ENCODE measurements at places on chromosomes 13 and 19.
A peak's percentile ranks its signal among the peaks of the same experiment; 100 is the strongest.

DNA sequence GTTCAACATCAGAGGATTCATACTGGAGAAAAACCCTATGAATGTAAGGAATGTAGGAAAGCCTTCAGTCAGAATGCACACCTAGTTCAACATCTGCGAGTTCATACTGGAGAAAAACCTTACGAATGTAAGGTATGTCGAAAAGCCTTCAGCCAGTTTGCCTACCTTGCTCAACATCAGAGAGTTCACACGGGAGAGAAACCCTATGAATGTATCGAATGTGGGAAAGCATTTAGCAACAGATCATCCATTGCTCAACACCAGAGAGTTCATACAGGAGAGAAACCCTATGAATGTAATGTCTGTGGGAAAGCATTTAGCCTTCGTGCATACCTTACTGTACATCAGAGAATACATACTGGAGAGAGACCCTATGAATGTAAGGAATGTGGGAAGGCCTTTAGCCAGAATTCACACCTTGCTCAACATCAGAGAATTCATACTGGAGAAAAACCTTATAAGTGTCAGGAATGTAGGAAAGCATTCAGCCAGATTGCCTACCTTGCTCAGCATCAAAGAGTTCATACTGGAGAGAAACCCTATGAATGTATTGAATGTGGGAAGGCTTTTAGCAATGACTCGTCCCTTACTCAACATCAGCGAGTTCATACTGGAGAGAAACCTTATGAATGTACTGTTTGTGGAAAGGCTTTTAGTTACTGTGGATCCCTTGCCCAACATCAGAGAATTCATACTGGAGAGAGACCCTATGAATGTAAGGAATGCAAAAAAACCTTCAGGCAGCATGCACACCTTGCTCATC is 15.4 kb downstream of the ZNF570 start:
- no peak for DNase-seq

- DNase-seq, result no peak
Observed at GRCh38 chr19:4327877-4328242, 10.8 kb downstream of the STAP2 start.

GRCh38 chr19:53621885-53622740 is 9.7 kb upstream of the DPRX start:
- no peak for DNase-seq

DNA sequence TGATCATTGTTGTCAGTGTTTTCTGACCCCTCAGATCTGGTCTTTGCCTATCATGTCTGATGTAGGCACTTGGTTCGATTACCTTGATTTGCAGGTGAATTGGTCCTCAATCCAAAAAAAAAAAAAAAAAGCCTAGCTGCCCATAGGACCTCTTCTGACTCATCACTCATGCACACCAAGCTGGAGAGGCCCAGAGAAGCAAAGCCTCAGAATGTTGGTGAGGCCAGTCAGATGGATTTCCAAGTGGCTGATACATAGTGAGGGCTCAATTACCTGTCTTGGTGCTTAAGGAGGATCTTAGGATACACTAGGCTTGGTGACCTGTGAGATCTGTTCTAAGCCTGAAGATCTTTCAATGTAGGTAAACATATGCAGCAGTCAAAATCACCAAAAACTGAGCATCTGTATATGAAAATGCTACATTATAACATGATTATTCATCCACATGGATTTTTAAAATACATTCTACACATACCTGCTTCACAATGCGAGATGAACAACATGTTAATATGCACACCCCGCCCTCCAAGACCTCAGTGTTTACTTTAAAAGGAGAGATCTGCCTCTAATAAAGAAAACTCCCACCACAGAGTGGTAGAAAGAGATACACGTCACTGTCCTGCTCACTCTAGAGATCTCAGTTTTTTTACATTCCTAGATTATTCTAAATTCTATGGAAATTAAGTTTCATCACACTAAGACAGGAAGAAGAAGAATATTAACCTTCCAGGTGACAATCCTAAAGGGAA is 79.9 kb upstream of the RAP2A start:
- DNase-seq, result no peak

GRCh38 chr13:22040810-22041364 is 370.0 kb downstream of the FGF9 start:
- no peak for DNase-seq

- no peak for DNase-seq
Observed at GRCh38 chr13:50392977-50393376, 377.7 kb downstream of the KCNRG start.

DNA sequence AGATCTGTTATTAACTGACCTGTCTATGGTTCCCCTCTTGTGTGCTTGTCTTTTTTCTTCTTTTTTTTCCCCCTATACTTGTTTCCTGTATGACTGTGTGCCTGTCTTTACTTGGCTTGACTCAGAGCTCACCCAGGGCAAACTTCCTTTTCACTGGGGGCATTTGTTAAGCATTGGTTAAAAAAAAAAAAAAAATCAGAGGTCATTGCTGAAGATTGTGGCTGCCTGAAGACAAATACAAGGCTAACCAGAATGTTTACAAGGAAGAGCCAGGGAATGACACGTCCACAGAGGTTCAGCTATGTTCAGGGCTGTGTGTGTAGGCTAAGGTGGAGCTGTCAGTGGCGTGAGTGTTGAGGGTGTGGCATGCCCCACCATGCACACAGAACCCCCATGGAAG is 47.1 kb downstream of the LNX2 start:
- DNase-seq, result no peak

DNA sequence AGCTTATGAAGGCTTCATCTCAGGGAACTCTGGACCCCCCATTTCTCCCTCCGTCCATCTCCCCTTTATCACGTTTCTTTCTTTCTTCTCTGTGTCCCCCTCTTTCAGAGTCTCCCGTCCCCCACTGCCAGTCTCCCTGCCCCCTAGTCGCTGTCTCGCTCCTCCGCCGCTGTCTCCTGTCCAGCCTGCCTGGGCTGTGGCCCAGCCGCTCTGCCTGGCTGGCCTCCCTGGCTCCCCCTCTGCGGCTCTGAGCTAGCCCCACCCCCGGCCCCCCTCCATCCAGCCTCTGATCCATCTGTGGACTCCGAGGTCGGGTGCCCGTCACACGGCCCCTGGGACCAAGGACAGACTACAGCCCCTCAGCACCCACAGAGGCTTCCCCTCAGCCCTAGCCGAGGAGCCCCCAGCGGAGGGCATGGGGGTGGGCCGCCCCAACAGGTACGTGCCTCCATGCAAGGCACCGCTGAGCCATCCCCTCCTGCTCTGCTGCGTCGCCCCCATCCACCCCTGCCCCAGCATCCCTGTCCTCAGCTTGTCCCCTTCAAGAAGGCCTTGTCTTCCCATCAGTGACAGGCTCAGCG is 1.1 kb upstream of the KCNJ14 start:
- DNase-seq, result no peak

DNA sequence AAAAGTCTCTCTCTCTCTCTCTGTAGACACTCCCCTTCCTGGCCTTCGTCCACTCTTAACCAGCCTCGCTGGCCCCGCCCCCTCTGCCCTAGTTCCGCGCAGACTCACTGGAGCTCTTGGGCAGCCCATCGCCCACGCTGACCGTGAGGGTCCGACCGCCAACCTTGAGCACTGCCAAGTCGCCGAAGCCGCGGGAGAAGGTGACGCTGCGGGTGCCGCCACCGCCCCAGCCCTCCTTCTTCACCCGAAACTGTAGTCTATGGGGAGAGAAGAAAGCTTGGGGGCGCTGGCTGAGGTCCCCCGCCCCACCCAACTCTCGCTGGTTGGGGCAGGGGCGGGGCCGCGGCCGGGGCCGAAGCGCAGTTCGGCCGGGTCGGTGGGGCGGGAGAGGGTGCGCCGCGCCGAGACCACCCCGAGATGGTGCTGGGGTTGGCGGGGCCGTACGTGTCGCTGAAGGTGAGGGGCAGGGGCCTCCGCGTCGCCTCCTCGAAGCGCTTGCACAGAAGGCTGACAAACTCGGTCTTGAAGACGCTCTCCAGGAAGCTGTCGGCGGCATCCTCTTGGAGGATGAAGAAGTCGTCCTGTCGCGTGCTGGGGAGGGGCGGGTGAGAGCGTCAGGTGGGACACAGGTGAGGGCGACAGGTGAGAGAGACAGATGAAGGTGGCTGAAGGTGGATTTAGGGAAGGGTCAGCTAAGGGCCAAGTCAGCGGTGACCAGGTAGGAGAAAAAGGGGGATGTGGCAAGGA is 12.6 kb upstream of the ZNF414 start:
- DNase-seq, result peak; percentile 20

DNA sequence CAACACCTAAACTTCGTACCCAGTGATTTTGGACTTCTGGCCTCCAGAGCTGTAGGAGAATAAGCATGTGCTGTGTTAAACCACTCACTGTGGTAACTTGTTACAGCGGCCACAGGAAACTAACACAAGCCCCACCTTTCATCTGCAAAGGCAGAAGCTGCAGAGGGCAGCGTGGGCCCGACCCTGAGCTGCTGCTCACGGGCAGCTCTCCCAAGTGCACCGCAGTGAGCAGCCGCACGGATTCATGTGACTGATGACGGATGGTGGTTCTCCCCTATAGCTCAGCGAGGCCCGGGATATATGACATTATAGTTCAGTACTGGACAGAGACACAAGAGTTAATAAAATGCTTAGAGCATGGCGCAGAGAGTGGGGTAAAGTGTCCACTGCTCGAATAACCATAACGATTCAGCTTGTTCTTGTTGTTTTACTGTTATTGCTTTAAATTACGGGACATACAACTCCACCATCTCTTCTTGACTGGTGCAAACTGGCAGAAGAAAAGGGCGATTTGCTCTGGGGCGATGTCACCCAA is 21.9 kb downstream of the VRK3 start:
- no peak for DNase-seq

GRCh38 chr13:73119612-73120011 is 60.8 kb downstream of the KLF5 start:
- DNase-seq, result no peak

- no peak for DNase-seq
Observed at GRCh38 chr13:114325729-114326128, 11.4 kb downstream of the CHAMP1 start.
